H1 (cell line): ENCODE measurements at places on chromosomes 2 and 18. TPM values are rescaled to one million over a fixed set of nuclear protein-coding genes. Genes with fewer than 3 reads are reported as not detected.

HAAO gene
- total RNA-seq: 2.5 and 3.2 TPM in 2 replicates

DNA sequence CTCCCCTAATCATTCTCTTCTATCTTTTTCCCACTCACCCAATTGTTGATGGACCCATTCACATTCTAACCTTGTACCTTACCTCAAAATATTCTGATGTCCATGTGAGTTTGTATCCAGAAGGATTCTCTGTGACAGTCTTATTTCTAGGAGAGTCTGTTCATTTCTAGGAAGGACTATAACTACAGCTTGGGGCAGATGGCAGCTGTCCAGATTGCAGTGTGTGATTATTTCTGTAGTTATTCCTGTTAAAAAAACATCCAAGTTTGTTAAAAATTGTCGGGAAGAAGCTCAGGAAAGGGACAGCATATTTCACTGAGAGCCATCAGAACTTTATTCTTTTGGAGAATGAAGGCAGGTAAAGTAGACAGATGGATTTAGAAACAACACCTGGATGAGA, 142.6 kb downstream of the RAPGEF4 start:
- no peak for DNase-seq

DNA sequence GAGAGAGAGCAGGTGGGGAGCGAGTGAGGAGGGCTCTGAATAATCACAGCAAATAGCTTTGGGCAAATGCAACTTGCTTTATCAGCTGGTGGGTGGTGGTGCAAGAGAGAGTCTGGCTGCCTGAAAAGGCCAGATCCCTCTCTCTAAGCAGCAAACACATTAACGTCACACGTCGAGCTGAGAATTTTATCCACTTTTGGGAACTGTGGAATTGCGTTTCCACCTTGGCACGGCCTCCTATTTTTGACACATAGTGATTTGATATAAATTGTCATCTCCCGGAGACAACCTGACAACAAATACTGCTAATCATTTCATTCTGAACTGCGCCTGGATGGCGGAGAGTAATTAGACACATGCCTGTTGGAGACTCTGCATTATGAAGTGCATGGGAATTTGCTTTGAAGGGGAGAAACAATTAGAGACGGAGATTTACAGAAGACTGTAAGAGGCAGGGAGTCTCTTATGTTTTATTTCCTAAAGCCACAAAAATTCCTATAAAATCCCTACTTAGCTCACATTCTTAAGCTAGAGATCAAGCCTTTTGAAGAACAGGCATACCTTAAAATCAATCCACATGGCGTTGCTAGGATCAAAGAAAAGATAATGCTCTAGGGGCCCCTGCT, 634.1 kb downstream of the TDRD15 start:
- no peak for DNase-seq

DNA sequence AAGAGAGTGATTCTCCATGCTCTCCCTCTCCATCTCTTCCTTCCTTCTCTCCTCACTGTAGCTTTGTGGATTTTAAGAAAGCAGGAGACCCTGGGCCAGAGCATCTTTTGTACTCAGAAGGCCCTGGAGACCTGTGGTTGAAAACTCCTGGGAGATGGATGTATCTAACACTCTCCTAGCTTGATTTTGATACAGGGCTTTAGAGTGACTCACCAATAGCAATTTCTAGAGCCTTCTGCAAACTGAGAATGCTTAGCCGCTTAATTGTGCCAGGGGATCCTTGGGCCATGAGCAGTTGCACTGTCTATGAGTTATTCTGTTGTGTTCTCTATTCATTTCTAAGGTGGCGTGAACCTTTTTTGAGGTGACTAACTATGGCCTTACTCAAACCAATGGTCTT, 17.7 kb downstream of the HOXD1 start:
- DNase-seq: no peak

DNA sequence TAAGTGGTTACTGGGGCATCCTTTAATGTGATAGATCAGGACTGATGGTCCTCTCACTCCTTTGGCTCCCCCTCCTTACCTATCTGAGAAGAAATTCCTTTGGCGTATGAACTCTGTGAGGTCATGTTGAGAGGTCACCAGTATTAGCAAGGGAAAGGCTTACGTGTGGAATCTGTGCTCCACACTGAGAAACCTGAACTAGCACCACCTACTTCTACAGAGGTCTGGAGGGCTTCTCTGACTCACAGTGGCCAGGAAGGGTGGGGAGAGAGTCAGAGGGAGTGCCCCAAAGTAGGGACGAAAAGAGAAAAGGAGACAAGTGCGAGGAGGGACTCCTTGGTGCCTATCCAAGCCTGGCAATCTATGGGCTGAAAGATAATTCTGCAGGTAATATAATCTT, 348.6 kb downstream of the TNS1 start:
- no peak for DNase-seq

DNA sequence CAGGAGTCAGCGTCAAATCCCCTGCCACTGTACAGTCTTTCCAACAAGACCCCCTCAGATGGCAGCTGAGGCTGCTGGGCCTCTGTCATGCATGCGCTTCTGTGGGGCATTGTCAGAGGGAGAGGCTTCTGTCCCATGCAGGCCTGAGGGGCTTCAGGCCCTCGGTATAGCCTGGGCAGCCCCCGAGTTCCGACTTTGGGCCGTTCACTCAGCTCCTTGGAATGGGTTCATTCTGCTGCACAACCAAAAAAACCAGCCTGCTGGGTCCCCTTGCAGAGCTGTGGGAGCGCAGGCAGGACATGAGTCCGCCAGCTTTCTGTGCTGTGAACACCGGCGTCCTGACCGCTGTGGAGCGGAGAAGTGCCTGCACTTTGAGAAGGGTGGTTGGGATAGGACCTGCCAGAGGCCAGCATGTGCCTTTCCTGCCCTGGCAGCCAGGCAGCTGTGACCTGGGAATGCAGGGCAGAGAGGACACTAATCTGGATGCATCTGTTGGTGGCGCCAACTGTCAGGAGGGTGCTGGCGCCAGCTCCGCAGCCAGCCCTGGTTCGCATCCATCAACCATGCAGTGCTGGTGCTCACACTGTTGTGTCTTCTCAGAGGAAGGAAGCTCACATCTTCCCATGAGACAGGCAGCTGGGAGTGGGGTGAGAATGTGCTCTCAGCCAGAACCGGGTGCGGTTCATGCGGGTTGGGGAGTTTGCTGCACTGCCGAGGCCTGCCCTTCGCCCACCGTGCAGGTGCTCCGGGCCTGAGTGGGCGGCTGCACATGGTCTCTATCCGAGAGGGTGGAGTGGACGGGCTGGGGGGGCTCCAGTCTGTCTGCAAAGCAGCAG, 14.3 kb downstream of the ARHGEF4 start:
- DNase-seq: no peak

DNA sequence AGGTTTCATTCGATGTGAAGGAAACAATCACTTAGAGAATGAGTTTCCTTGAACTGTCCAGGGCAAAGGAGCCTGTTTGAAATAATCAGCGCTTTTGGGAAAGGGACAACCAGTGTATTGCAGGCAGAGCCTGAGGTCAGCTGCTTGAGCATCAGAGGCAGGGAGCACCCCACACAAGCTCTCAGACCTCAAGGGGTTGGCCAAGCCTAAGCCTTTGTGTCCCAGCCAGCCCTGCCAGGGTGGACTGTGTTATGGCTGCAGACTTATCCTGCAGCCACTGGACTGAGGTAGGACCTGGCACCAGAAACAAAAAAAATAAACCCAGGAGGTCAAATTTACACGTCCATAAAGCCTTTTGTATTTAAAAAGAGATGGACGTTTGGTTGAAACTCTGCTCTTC, 228.3 kb downstream of the SEPTIN10 start:
- no peak for DNase-seq

DNA sequence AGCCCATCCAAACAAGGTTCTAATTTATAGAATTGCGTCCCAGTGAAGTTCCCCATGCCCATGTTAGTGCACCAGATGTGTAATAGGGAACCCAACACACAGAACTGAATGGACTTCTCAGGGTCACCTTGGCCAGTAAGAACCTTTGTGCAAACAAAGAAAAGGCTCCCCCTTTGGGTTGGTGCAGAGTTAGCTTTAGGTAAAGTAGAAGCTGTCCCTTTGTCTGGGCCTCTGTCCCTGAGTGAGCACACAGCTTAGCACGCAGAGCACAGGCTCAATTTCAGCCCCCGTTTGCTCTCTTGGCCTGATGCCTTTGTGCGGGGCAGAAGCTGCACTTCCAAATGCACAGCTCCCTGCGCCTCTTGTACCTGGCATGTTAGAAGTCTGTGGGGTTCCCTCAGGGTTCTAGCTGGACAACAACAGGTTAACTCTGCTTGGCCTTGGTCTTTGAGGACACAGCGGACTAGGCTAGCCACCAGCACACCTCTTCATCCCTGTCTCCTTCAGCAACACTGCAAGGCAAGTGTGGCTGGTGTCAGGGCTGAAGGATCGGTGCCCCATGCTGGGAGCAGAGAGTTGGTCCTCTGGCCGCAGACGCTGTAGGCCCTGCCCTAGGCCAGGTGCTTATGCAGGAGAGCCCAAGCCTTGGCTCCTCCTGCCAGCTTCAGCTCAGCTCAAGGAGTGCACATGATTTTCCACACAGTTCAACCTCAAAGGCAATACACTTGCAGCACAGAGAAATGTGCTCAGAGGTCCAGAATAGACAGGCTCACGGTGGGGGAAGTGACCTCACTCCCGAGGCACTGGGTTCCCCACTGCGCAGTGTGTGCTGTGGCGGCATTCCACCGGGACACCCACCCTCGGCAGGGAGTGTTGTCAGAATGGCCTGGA, 73.3 kb upstream of the FOSL2 start:
- no peak for DNase-seq

GRCh38 chr18:55907453-55908175, 319.6 kb upstream of the TCF4 start:
- DNase-seq: no peak

DNA sequence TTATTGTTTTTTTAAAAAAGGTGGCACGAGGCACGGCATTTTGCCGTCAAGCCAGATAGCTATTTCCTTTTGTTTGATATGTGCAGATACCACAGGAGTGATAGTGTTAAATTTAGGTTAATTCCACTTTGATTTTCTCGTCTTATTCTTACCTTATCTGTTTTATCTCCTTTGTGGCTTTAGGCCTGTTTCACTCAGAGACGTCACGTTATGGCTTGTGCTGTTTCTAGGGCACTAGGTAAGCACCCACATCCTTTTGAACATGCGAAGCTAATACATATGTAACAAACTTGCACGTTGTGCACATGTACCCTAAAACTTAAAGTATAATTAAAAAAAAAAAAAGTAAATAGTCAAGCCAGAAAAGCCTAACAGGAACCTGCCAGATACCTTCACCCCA, 57.8 kb downstream of the C18orf63 start:
- no peak for DNase-seq

DNA sequence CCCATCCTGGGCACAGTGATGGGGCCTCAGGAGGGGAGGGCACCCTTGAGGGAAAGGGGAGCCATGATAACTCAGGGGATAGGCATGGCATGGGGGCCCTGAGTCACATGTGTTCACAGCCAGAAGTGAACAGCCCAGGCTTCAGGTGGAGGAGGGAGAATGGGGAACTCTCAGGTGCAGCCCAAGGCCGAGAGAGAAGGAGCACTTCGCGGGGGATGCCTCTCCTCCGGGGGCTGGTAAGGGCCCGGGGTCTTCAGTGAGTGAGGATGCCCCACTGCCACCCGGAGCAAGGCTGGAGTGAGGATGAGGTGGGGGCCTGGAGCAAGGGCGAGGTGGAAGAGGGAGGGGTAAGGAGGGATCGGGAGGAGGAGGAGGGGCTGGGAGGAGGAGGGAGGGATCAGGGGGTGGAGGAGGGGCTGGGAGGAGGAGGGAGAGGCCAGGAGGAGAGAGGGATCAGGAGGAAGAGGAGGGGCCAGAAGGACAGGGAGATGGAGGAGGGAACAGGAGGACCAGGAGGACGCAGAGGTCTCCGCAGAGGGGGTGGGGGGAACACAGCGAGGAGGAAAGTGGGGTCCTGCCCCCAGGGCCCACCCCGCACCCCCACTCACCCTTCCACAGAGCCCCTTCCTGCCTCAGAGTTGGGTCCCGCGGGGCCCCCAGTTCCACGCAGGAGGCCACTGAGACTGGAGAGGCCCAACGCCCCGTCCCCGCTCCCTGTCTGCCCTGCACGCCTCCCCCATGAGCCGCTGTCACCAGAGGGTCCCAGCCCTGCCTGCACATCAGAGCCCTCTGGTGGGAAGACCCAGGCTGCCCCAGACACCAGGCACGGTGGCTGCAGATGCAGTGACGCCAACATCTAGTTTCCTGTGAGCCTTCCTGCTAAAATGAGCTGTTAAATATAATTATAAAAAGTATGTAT, 42.8 kb downstream of the RAMP1 start:
- DNase-seq: no peak
